Stimulated activated CD4-positive, alpha-beta T cell treated with anti-CD3 and anti-CD28 coated beads, Interleukin-15, amount 100 ng/mL, for 1 hour (primary cell): ENCODE measurements at places on chromosomes 2 and 18.
A peak's percentile ranks its signal among the peaks of the same experiment; 100 is the strongest.

DNA sequence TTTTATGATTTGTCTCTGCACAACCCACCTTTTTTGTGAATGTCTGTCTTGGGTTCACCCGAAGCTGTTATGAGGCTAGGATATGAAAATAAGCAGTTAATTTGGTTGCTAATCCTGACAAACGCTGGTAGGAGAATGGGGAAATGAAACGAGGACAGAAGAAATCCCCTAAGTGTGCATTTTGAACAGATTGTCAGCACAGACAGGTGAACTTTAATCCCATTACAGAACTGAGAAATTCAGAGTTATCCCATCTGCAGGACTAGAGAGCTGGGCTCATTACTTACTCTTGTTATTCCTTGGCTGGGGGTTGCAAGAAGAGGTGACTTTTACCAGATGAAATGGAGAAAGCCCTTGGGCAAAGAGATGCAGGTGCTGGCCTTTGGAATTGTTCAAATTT lies 123.3 kb upstream of the NYAP2 start:
- no peak for DNase-seq

DNA sequence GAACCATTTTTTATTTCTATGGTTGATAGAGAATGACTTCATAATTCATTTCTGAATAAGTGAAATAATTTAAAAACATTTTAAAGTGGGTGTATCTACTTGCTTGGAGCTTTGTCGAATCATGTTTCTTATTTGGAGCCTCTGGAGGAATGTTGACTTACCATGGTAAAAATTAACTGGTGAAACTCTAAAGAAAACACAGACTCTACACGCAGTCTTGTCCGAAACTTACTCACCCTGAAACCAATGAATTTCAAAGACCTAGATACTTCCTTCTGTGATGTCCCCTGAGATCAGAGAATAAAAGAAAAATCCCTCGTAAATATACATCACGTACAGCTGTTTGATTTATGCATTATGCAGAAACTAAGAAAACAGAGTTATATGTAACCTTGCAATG lies 665.2 kb upstream of the NRXN1 start:
- DNase-seq = no peak

- DNase-seq = no peak
Observed at GRCh38 chr2:173353556-173353955, 1.1 kb upstream of the CDCA7 start.

DNA sequence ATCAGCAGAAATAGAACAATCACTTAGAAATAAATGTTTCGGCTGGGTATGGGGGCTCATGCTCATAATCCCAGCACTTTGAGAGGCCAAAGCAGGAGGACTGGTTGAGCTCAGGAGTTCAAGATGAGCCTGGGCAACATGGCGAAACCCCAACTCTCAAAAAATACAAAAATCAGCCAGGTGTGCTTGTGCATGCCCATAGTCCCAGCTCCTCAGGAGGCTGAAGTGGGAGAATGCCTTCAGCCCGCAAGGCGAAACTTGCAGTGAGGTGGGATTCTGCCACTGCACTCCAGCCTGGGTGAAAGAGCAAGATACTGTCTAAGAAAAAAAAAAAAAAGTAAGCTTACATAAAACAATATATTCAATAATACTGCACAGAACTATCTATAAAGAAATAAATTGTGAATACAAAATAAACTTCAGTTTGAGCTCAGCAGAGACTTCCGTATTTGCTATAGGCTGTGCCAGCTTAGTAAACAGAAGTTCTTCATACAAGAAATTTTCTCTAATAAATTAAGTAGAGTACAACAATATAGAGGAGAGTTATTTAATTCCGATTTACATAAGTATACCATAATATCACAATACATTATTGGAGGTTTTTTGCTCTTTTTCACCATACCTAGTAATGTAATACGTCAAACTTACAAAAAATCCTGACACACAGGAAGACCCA lies 43.6 kb downstream of the SRBD1 start:
- no peak for DNase-seq

GRCh38 chr2:7029291-7030059 lies 112.3 kb downstream of the RNF144A start:
- DNase-seq = no peak

GRCh38 chr2:32963941-32964340 lies 17.2 kb downstream of the LTBP1 start:
- no peak for DNase-seq

GRCh38 chr2:127361929-127362885 lies 25.6 kb downstream of the MAP3K2 start:
- no peak for DNase-seq

GRCh38 chr18:49081511-49082155 lies 130.9 kb upstream of the SMAD7 start:
- DNase-seq = no peak

- no peak for DNase-seq
Observed at GRCh38 chr2:120525056-120526046, 179.4 kb downstream of the INHBB start.

DNA sequence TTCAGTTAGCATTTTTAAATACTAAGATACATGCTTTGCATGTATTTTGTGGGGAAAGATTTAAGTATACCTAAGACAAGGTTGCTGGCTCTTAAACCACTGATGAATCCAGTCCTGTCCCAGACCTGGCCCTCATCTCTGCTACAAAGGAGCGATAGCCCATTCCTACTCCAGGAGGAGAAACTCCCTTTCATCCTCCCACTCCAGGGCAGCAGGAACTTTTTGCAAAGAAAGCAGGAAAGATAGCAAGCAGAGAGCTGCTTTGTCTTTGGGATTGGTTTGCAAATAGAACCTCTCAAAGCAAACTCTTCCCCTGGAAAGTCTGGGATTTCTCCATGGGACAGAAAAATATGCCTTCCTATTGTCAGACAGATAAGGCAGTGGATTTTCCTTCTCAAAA lies 43.6 kb upstream of the COPS8 start:
- DNase-seq = no peak

GRCh38 chr2:7847321-7847720 lies 834.5 kb upstream of the ID2 start:
- no peak for DNase-seq

GRCh38 chr2:47056868-47057686 lies 98.0 kb downstream of the STPG4 start:
- no peak for DNase-seq

GRCh38 chr2:172220121-172220520 lies 117.4 kb upstream of the DLX2 start:
- no peak for DNase-seq

- no peak for DNase-seq
Observed at GRCh38 chr2:234932591-234933168, 19.1 kb upstream of the SH3BP4 start.

- DNase-seq = peak; percentile 97
Observed at GRCh38 chr2:128027801-128028667, at the start of gene SAP130. SAP130 (minus strand) TSS chr2:128028059; CDS start chr2:128026292, 1,767 bp downstream.

DNA sequence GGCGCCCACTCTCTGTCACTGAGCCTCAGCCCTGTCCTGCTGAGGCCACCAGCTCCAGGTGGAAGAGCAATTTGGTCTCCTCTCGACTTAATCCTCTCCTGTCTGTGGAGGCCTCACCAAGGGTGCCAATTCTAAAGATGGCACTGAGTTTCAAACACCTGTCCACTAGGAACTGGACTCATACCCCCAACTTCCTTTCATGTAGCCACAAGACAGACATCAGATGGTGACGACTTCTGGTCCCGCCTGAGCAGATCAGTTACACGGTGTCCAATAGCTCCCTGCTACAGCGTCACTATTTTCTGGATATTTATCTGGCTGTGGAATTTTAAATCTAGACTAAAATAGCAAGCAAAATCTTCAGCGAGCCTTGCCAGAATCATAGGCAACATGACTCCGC lies 24.5 kb upstream of the SP5 start:
- DNase-seq = no peak

DNA sequence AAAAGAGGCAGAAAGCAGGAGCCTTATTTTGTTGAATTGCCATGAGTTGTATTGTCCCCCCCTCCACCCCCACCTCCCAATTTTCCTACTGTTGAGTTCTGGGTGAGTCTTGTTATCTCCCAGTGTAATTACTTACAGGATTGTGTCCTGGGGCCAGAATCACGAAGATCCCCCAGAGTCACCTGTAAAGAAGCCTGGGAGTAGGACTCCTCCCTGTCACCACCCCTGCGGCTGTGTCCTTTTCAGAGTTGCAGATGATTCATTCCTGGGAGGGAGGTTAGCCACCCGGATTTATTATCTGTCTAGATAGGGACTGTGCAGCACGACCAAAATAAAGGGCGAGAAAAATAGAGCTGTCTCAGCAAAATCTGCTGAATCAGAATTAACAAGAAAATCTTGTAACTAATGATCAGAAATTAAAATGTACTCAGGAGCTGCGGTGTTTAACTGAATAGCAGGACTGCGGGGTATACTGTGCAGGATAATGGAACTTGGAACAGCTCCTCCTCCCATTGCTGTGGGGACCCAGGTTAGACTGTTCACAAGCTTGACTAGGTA lies 81.7 kb upstream of the CAPN13 start:
- DNase-seq = no peak

GRCh38 chr2:212943351-212943750 lies 208.1 kb downstream of the IKZF2 start:
- no peak for DNase-seq

- no peak for DNase-seq
Observed at GRCh38 chr2:82428251-82428650, 2030.8 kb downstream of the SUCLG1 start.

DNA sequence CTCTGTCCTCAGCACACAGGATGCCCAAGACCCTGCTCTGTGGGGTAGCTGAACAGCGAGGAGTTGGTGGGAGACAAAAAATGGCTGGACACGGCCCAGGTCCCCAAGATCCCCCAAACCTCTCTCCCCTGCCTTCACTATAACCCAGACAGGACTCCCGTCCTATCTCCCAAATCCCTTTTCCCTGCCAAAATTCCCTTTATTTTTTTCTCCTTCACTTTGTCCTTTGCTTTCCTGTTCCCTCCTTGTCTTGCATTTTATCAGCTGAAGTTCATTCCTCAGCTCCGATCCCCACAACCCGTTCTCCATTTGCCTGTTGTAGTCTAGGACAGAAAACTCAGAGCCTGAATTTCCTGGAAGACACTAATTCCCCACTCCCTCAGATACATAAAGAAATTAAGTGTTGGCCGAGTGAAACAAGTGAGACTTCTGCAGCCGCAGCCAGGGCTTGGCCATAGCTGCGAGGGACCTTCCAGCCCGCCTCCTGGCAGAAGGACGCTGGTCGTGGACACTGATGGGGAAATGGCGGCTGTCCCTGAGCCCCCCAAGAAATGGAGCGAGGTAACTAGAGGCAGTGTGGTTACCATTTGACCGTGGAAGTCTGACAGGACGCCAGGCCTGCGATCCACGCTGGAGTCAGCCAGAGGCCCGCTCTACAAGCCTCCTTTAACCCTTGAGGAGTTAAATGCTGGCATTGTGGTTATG lies 173.6 kb downstream of the BCL2 start:
- DNase-seq = no peak

DNA sequence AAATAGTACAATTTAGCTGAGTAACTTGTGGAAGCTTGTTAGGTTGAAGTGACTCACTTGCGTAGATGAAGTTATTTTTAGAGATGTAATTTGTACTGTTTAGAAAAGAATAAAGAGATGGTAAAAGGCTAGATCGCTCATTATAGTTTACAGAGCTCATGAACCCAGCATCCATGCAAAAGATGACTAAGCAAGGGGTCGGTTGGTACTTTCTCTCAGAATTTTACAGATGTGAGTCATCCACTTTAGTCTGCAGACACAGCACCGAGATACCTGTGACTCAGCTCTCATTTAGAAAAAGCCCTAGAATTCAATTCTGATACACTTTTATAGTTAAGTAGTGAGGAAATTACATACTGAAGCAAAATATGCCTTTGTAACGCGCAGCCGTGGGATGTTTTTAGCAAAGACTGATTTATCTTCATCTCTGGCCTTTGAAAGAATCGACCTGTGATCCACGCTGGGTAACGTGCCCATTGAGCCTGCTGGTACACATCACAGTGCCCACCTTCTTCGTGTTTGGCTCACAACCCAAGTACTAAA lies 116.5 kb upstream of the FOSL2 start:
- DNase-seq = no peak

DNA sequence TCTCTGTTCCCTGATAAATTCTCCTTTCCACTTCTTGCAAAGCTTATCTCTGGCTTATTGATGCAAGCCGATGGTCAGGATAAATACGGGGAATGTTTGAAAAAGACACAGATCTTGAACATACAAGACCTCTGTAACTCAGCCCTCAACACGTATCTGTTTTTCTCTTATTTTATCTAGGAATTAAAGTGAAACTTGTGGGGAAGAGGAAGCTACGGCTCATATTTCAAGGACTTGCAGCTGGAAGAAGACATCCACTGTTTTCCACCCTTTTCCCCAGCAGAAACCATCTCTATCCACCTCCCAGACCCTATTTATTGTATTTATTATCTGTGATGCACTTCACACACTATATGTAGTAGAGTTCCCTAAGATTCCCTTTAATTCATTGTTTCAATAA lies 98.4 kb upstream of the TANK start:
- DNase-seq = no peak

DNA sequence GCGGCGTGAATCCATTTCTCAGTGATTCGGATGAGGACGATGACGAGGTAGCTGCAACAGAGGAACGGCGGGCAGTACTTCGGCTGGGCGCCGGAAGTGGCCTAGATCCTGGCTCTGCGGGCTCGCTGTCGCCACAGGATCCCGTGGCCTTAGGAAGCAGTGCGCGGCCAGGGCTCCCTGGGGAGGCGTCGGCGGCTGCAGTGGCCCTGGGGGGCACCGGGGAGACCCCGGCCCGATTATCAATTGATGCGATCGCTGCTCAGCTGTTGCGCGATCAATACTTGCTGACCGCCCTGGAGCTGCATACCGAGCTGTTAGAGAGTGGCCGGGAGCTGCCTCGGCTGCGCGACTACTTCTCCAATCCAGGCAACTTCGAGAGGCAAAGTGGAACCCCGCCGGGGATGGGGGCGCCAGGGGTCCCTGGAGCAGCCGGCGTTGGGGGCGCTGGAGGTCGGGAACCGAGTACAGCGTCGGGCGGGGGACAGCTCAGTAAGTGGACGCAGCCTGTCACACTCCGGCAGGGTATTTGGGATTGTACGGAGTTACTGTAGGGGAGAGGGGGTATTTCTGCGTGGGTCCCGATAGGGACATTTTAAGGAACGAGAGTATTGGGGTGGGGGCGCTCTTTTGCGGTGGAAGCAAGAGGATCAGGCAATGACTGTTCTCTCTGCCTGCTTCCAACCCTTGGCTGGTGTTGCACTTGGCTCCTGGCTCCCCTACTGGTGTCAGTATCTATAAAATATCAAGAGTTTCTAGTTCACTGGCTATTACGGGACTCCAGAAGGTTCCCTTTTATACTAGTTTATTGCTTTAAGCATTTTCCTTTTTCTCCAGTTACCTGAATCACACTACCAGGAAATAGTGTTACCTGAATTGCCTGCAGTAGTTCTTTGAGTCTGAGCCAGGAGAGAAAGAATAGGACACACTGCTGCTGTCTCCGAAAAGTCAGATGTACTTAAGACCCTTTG lies 772 bp downstream of the RELCH start:
- no peak for DNase-seq

GRCh38 chr2:199223791-199224190 lies 233.9 kb downstream of the SATB2 start:
- DNase-seq = no peak

- no peak for DNase-seq
Observed at GRCh38 chr18:33556846-33557245, 21.2 kb upstream of the ASXL3 start.
